Fibroblast of the aortic adventitia (primary cell): ENCODE measurements at places on chromosomes 6 and 20.

DNA sequence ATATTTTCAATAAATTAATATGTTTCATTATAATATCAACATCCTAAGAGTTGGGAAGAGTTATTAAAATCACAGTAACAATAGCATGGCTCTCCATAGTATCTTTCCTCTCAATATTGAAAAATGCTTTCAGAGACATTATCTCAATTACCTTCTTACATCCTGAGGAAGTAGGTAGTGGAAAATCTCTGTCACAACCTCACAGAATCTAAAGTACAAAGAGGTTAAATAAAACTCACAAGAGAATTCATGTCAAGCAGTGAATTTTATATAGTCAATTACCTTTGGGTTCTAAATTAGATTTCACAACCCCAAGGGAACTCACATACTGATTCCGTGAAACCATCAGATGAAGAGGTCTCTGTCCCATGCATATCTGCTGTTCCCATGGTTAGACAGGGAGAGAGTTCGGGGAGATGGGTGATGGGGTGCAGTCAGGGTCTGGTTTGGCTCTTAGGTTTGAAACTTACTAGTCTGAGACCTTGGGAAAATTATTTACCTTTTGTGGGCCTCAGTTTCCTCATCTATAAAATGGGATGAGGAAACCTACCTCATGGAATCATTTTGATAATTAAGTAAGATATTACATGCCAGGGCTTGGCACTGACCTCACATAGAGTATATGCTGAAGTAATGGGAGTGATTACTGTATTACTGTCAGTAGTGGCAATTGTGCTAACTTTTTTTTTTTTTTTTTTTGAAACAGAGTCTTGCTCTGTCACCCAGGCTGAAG lies 74.0 kb upstream of the SNX9 start:
- no peak for DNase-seq

DNA sequence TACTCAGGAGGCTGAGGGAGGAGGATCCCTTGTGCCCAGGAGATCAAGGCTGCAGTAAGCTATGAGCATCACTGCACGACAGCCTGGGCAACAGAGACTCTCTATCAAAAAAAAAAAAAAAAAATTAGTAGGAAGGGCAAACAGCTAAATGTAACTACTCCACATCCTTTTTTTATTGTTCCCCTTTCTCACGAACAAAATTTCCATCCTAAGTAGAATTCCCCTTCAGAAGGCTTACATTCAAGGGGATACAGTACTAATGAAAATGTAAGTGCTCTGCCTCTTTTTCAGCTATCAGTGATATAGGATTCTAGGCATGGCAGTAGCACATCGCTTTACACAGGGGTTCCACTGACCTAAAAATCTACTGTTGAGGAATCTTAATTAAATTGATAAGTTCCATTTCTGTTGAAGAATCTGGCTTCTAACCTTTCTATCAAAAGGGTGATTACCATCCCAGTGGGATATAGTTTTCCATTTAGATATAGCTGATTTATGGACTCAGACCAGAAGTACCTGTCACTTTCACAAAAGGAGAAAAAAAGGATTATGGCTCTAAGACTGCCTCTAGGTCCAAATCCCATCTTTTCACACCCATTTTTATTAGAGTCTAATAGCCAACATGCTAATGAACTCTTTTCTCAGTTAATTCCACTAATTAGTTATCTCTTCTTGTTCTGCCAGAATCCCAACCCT lies 2.6 kb downstream of the B4GALT5 start:
- no peak for DNase-seq

GRCh38 chr20:56967916-56968315 lies 298.5 kb downstream of the BMP7 start:
- DNase-seq = no peak

DNA sequence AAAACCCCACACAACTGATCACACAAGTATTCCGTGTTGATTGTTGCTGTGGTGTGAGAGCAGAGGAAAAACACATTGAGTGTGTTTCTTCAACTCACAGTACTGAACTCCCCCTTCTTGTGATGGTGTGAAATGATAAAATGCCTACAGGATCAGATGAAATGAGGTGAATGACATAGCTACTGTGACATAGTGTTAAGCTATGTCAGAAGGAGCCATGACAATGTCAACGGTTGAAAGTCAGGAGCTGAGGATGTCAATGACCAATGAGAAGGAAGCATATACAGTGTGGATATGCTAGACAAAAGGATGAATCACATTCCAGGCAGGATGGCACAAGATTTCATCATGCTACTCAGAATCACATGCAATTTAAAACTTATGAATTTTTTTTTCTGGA lies 38.8 kb downstream of the WASF1 start:
- peak; percentile 83 for DNase-seq

- no peak for DNase-seq
Measured at GRCh38 chr6:105112577-105112976, 67.2 kb downstream of the POPDC3 start.

DNA sequence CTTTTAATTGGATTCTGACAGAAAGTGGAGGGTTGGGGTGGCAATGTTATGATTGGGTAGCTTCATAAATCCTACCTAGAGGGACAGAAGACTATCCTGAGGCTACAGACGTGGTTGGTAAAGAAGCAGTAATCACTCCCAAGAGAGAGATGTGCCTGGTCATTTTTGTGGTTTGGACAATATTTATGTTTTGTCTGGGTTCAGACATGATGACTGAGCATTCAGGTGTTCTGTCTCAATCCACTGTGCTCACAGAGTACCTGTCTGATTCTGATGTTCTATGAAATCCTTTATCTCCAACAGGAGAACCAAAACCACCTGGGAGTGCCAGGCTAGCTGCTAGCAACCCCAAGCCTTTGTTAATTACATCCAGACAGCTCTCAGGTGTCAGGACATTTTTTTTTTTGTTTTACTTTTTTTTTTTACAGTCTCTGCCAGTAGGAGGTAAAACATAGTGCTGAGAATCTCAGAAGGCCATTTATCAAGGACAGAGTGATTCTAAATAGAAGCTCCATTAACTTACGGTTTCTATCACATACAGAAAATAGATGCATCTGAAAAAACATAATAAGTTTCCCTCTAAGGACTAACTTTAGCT lies 1.6 kb upstream of the HLA-DQA1 start:
- no peak for DNase-seq

DNA sequence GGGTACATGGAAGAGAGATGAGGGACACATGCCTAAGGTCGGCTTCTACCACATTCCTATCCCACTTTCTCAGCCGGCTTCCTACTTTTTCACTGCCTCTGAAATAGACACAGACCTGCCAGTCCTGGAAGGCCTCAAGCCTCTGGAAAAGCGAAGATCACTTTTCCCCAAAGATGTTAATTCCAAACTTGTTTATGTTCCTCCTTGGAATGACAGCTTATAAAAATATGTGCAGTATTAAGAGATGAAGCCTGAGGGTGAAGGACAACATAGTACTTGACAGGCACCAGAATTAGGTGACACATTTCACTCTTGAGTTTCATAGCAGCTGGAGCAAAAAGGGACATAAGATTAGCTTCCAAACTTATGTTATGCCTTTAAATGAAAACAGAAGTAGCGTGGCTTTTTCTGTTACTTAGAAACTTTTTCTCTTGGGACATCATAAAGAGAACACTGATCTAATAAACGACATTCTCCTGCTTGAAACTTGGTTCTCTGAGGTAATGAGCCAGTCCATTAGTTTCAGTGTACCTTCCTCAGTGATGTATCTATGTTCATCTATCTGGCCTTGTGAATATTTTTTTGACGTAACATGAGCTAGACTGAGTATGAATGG lies 25.3 kb downstream of the FOXO3 start:
- no peak for DNase-seq

DNA sequence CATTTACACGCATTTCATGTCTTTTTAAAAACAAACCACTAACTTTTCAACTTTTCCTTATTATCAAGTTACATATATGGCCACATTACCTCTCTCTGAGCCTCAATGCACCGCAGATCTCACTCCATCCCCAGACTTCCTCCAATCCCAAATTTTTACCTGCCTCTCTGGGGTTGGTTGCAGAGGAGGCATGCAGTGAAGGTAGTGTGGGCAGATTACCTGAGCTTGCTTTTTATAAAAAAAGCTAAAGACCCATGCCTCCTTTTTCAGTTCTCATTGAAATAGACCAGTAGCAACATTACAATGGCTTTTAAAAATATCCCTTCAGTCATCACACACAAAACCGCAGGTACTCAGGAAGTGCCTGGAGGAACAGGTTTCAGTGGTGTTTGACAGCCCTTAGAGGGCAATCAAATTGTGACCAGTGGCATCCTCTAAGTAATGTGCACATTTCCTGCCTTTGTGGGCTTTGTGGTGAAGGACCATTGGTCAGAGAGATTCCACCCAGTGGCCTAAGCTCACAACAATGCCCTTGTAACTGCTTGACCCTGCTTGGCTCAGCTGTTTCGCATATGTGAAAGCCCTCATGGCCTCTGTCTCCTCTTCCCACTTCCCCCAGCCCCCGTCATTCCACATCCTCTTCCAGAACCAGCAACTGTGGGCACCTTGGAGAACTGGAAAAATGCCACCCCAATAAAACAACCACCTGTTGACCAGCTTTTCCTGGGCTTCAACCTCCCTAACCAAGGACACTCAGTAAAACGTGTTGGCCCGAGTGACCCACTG lies 30.2 kb upstream of the IL17A start:
- DNase-seq = no peak

- no peak for DNase-seq
Measured at GRCh38 chr6:139776041-139776440, 401.6 kb upstream of the CITED2 start.

GRCh38 chr6:79111549-79111948 lies 33.5 kb upstream of the PHIP start:
- no peak for DNase-seq

DNA sequence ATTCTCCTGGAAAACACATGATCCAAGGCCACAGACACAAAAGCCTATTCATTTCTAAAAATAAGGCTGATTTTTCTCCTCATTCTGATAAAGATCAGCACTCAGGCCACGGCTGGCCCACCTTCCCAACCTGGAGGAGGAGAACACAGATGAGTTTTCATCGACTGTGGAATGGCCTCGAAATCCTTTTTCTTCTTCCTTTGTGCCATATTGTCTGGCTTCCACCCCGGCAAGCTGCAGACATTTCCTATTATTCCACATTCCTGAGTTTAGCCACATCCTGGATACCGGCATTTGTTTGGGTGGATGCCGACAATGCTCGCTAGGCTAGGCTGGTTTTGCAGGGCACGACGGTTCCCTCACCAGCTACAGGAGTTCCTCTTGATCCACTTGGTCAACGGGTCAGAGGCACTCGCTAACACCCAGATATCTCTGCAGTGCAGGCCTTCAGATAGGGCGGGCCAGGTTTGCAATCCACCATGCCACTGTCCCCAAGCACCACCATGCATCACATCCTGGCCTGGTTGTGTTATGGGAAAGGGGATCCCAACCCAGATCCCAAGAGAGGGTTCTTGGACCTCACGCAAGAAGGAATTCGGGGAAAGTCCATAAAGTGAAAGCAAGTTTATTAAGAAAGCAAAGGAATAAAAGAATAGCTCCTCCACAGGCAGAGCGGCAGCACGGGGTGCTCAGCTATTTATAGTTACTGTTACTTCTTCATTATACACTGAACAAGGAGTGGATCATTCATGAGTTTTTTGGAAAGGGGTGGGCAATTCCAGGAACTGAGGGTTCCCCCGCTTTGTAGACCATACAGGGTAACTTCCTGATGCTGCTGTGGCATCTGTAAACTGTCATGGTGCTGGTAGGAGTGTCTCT lies 4.2 kb upstream of the CTSZ start:
- DNase-seq = peak; percentile 70

GRCh38 chr20:13199279-13199678 lies 21.8 kb upstream of the ISM1 start:
- no peak for DNase-seq

DNA sequence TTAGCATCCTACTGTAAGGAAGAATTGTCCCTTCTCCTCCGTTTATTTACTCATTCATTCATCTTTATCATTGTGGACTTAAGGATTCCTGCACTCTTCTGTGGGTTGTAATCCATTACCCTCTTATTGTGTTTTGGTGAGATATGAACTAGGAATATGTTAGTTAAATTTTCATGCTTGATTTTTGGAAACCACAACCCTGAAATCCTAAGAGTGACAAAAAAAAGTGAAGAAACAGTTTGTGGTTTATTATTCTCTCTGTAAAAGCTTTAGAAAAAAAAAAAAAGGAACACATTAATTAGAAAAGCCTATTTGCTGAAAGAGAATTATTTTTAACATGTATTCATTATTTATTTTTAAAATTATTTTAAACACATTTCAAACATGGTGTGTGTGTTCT lies 36.7 kb upstream of the INSM1 start:
- no peak for DNase-seq

- DNase-seq = no peak
Measured at GRCh38 chr6:143823548-143823947, 19.6 kb upstream of the LTV1 start.

GRCh38 chr6:139153855-139154254 lies 19.0 kb downstream of the HECA start:
- peak; percentile 63 for DNase-seq

DNA sequence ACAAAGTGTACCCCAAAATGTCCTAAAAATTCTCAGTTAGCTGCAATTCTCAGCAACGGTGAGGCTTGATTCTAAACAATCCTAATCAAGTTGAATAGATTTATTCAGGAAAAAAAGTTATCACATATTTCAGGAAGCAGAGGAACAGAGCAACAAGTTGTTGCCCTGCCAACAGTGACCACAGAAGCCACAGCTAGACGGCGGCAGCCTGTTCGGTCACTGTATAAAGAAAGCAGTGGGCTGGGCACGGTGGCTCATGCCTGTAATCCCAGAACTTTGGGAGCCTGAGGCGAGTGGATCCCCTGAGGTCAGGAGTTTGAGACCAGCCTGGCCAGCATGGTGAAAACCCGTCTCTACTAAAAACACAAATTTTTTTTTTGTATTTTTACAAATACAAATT lies 171.2 kb upstream of the BMP5 start:
- no peak for DNase-seq

- DNase-seq = no peak
Measured at GRCh38 chr6:148625609-148626008, 121.2 kb upstream of the UST start.

DNA sequence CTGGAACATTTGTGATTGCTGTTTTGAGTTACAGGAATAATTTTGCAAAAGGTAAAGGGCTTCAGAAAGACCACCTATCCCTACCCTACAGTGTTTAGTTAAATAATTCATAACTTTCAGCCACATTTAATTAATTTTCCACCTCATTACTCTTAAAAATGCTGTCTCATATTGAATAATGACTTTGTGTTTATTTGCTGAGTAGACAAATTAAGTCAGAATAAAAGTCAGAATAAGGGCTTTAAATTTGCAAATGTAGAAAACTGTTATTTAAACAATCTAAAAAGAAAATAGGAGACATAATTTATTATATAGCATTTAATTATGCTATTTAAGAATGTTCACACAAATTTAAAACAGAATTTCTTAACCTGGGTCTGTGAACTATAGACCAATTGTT lies 293.7 kb upstream of the RIMS1 start:
- DNase-seq = no peak

- DNase-seq = peak; percentile 10
Measured at GRCh38 chr6:70413992-70414494, 735 bp downstream of the FAM135A start.

- DNase-seq = no peak
Measured at GRCh38 chr6:50846852-50847155, 28.1 kb downstream of the TFAP2B start.

- DNase-seq = no peak
Measured at GRCh38 chr20:10469056-10469455, 34.0 kb downstream of the SLX4IP start.
